ENCODE measurements at places on chromosomes 5 and 9. TPM values are rescaled to one million over a fixed set of nuclear protein-coding genes. Genes with fewer than 3 reads are reported as not detected.
A peak's percentile ranks its signal among the peaks of the same experiment; 100 is the strongest.

PCDHAC1 gene
- not detected for total RNA-seq

DNA sequence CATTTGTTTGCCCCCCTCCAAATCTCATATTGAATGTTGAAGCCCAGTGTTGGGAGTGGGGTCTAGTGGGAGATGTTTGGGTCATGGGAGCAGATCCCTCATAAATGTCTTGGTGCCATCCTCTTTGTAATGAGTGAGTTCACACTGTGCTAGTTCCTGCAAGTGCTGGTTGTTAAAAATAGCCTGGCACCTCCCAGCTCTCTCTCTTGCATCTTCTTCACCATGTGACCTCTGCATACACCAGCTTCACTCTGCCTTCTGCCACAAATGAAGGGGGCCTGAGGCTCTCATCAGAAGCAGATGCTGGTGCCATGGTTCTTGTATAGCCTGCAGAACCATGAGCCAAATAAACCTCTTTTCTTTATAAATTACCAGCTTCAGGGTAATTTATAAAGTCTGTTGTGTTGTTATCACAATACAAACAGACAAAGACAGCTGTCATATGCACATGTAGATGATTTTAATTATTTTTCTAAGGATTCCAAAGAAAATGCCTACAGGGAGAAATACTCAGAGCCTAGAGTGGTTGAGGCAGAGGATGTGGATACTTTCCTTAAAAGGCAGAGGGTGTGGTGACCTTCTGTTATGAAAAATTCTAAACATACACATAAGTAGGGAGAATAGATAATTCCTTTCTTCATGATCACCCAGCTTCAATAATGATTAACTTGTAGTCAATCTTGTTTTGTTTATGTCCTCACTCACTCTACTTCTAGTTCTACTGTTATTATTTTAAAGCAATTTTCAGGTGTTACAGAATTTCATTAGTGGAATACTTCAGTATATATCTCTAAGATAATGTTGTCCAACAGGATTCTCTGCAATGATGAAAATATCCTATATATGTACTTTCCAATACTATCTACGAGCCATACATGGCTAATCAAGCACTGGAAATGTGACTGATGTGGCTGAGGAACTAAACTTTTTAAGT is 75.1 kb upstream of the RANBP6 start:
- H3K4me1 ChIP-seq, result no peaks in the 10 kb centered on the region
- no peaks in the 10 kb centered on the region for H3K36me3 ChIP-seq
- H3K4me3 ChIP-seq, result no peak overlapping the region
- no peaks in the 10 kb centered on the region for H3K27me3 ChIP-seq

DNA sequence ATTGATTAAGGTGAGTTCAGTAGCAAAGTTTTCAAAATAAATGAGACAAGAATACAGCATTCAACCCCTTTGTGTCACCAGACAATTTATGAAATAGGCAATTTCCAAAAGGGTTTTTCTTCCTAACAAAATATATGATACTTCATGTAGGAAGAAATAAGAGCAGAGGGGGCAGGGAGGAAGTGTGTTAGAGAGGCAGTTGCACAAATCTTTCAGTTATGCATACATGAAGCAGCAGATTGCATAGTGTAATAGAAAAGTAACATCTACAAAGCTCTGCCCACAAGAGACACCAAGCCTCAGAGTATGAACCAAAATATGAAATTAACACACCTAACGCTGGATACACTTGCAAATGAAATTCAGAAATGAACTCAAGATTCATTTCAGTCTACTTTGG is 157.0 kb downstream of the DENND1A start:
- H3K4me3 ChIP-seq, result no peak overlapping the region
- no peak for DNase-seq
- no peak overlapping the region for H3K27ac ChIP-seq
- no peaks in the 10 kb centered on the region for H3K27me3 ChIP-seq

- no peaks in the 10 kb centered on the region for H3K36me3 ChIP-seq
- DNase-seq, result no peak
- no peak overlapping the region for H3K27ac ChIP-seq
- H3K27me3 ChIP-seq, result no peaks in the 10 kb centered on the region
- H3K4me1 ChIP-seq, result no peaks in the 10 kb centered on the region
- H3K4me3 ChIP-seq, result no peak overlapping the region
Measured at GRCh38 chr5:166726406-166726805, 1565.0 kb upstream of the WWC1 start.

DNA sequence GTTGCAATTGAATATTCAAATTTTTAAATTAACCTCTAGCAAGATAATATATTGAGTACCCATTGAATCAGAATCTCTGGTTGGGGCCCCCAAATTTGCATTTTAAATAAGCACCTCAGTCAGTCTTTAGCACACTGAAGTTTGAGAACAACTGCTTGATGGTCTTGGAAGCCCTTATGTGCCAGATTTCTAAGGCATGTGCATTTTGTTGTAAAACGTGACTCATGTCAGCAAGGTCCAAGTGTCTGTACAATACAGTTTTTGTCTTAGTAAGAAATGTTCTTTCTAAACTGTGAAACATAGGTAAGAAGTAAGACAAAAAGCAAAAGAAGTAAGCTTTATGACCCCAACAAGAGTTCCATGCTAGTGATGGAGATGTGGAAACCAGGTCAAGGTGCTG is 59.1 kb upstream of the PHF2 start:
- H3K4me3 ChIP-seq, result no peak overlapping the region
- H3K36me3 ChIP-seq, result peaks cover 4% of the 10 kb centered on the region
- no peaks in the 10 kb centered on the region for H3K4me1 ChIP-seq

DNA sequence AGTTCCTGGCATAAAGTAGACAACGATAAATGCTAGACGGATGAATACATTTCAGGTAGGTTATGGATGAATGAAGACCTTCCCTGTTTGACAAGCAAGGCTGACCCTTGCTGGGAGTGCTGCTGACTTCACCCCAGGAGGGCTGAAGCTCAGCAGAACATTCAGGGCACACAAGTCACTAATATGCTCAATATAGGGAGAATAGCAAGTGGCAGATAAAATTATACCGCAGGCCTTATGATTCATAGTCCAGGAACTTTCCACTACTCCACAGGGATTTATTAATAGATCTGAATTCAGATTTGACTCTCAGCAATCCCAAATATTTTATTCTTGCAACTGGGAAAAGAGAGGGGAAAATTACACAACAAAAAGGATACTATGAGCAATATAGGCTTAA is 38.2 kb upstream of the GRAMD2B start:
- H3K27ac ChIP-seq, result no peak overlapping the region
- no peak overlapping the region for H3K4me3 ChIP-seq
- no peaks in the 10 kb centered on the region for H3K36me3 ChIP-seq
- H3K4me1 ChIP-seq, result no peaks in the 10 kb centered on the region

DNA sequence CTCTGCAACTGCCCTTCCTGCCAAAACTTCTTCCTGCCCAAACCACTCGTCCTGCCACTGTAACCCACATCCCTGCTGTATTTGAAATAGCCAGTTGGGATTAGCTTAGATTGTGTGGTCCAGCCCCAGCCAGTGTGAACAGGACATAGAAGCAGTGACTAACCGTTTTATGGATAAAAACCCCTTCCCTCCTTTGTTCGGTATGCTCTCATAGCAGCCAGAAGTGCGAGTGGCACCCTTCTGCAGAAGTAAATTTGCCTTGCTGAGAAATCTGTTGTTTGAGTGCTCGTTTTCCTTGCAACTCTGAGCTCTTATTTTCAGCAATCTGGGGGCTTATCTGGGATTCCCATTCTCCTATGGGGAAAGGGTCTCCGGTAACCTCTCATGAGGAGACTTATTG is 470.0 kb downstream of the PRDM9 start:
- H3K4me3 ChIP-seq, result no peak overlapping the region
- H3K27ac ChIP-seq, result no peak overlapping the region
- H3K27me3 ChIP-seq, result no peaks in the 10 kb centered on the region
- H3K36me3 ChIP-seq, result no peaks in the 10 kb centered on the region

DNA sequence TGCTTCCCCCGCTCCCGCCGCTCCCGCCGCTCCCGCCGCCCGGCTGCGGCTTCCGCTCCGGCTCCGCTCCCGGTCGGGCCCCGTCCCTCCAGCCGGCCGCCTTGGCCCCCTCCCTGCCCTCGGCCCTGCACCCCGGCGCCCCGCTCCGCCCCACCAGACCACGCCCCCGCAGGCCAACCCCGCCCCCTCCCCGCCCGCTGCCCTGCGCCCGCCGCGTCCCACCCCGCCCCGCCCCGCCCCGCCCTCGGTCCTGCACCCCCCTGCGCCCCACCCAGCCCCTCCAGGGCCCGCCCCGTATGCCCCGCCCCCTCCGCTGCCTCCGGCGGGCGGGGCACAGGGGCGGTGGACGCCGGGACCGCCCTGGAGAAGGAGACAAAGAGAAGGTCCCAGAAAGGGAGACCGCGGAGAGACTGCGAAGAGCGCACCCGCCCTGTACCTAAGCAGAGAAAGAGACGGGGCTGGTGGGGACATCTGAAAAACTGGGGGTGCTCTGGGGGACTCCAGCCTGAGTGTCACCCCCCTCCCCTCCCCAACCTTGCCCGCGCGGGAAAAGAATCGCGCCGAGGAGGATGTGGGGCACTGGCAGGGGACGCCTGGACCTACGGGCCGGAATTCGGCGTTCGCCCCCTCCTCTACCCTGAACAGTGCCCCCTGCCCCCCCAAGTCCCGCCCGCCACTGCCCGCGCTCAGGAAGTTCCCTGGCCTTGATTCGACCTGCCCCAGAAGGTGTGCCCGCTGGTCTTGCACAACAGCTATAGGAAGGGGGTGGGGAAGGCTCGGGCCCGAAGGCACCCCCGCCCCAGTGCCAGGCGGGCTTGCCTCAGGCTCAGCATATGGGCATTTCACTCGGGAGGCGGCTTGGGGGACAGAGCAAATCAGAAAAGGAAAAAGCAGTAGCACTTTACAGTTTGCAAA is 42.8 kb upstream of the STXBP1 start:
- no peaks in the 10 kb centered on the region for H3K27me3 ChIP-seq
- peak overlapping the region; percentile 96 for H3K4me3 ChIP-seq
- no peaks in the 10 kb centered on the region for H3K36me3 ChIP-seq
- peak overlapping the region; percentile 80 for H3K27ac ChIP-seq

- no peak for DNase-seq
- H3K36me3 ChIP-seq, result no peaks in the 10 kb centered on the region
- no peaks in the 10 kb centered on the region for H3K4me1 ChIP-seq
- H3K4me3 ChIP-seq, result no peak overlapping the region
Measured at GRCh38 chr5:133785182-133785581, 172.8 kb upstream of the FSTL4 start.

DNA sequence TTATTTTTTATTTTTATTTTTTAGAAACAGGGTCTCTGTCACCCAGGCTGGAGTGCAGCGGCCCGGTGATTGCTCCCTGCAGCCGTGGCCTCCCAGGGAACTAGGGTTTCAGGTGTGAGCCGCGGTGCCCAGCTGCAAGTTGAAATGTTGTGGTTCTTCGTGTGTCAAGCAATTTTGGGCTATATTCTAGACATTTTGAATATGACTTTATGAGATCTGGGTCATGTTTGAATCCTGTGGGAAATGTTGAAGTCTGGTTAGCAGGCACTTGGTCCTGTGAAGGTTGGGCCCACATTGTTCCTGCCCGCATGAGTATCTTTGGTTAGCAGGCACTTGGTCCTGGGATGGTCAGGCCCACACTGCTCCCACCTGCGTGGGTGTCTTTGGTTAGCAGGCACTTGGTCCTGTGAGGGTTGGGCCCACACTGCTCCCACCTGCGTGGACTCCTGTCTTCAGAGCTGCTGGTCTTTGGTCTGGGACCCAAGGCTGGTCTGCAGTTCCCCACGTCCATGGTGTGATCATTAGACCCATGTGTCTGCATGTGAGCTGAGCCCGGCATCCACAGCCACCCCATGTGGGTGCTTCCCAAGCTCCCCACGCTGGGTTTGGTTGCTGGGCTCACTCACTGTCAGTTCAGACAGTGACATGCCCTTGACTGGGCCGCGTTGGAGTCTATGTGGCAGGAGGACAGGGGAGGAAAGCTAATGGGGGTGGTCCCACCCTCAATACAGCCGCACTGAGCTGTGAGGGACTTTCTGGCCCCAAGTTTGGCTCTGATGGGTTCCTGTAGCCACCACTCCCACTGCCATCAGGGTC is 7.1 kb downstream of the FBXW5 start:
- H3K4me3 ChIP-seq, result no peak overlapping the region
- no peaks in the 10 kb centered on the region for H3K4me1 ChIP-seq
- peaks cover 28% of the 10 kb centered on the region for H3K36me3 ChIP-seq
- H3K27ac ChIP-seq, result no peak overlapping the region

GRCh38 chr9:121292801-121293241 is 24.9 kb downstream of the GSN start:
- H3K27ac ChIP-seq, result no peak overlapping the region
- peaks cover 19% of the 10 kb centered on the region for H3K4me1 ChIP-seq
- no peaks in the 10 kb centered on the region for H3K36me3 ChIP-seq

DNA sequence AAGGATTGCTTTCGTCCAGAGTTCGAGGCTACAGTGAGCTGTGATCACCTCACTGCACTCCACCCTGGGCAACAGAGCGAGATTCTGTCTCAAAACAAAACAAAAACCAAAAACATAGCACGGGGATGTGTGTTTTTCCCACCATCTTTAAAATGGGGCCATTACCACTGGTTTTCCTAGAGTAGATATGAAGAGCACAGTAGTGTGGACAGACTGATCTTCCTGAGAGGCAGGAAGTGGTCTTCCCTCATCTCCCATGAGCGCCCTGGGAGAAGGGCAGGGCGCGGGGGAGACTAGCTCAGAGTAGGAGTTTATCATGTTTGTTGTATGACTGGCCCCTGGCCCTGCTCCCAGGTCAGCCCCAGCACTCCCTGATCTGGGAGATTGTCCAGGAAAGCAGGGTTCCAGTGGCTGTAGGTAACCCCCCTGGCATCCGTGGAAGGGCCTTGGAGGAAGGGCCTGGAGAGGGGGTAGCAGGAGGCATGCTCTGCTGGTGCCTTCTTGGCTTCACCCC is 2.3 kb downstream of the SUSD3 start:
- no peaks in the 10 kb centered on the region for H3K27me3 ChIP-seq
- no peak for DNase-seq
- H3K36me3 ChIP-seq, result no peaks in the 10 kb centered on the region
